Muscle of leg (tissue), 16 donors: ENCODE measurements at places on chromosomes 12 and 14. TPM values are rescaled to one million over a fixed set of nuclear protein-coding genes. Genes with fewer than 3 reads are reported as not detected.

DNA sequence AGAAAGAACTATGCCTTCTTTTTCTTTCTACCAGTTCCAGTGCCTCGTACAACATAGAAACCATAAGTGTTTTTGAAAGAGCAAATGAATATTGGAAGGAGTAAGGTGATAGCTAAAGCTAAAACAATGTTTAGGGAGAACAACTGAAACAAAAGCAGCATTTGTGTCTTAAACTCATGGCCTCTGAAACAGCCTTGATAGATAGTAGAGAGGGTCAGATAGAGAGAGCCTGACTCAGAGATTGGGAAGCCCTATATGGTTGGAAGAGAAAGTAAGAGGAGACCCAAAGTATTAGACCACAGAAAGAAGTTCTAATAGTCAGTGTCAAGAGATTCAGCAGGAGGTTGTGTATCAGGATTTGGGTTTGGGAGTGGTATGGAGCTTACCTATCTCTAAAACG is 79.6 kb upstream of the IFNG-AS1 start:
- no peak for DNase-seq

DNA sequence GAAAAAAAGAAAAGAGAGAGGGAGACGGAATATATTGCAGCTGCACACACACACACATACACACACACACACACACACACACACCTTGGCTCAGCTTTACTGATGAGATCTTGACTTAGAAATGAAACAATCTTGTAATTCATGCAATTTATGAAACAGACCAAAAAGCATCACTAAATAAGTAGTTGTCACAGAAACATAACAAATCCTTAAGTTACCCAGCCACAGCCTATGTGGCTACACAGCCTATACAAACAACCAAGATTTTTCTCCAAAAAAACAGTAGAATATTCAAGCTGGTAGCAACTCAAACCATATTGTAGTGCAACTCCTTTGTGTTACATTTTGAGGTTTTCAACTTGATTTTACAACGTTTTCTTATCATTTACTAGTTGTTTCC is 37.9 kb upstream of the GNG2 start:
- no peak for DNase-seq

DNA sequence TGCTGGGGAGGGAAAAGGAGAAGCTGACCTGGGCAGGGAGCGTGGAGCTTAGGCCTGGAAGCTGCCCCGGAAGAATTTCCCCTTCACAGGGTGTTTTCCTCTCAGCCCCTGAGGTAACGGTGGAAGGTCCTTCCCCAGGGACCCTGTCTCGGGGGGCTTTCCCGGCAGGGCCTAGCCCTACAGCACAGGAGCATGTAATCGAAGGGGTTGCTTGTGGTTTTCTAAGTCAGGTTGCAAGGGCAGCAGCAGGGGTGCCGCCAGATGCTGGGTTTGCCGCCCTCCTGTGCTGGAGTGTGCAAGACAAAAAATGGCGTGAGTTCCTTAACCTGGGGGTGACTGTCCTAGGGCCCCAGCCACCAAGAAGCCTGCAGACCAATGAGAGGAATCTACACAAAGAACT is 1.6 kb upstream of the KRT74 start:
- no peak for DNase-seq

GRCh38 chr14:99619835-99620834 is 16.1 kb upstream of the CCDC85C start:
- peak; percentile 71 for DNase-seq

- DNase-seq = no peak
Observed at GRCh38 chr12:117352206-117352605, 9.2 kb downstream of the NOS1 start.

GRCh38 chr12:43758247-43758727 is 303 bp downstream of the PUS7L start:
- DNase-seq = no peak

- no peak for DNase-seq
Observed at GRCh38 chr12:47891356-47891755, 13.4 kb downstream of the VDR start.

GRCh38 chr14:100199240-100199860 is 39.6 kb upstream of the YY1 start:
- DNase-seq = no peak

GRCh38 chr12:50524621-50525020 is 19.8 kb downstream of the DIP2B start:
- DNase-seq = no peak

DNA sequence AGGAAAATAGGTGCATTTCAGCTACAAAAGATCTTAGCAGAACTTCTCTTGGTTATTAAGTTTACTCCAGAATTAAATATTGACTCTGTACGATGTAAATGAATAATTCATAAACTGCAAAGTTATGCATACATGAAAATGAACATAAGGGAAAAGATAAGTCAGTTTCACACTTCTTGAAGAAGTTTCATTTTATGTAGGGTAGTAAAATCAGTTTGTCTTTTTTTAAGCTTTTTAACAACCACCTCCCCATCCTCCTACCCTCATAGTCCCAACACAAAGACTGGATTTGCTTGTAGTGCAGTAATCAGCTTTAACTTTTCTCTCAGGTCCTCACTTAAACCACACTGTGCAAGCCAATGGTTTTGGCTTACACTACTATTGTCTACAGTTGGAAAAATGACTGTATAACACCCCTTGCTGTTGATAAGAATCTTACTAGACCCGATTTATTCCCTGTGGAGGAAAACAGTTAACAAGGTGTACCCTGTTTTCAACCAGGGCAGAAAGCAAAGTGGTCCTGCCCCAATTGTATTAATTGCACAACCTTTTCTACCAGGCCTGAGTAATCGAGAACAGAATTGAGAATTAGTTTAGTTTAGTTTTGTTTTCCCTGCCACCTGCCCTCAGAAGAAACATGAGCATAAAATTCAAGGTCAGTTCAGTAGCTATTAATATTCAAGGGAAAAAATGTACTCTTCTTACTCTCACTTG is 44.1 kb downstream of the NIN start:
- DNase-seq = no peak

GRCh38 chr12:13599176-13599575 is 382.2 kb downstream of the GRIN2B start:
- peak; percentile 64 for DNase-seq

DNA sequence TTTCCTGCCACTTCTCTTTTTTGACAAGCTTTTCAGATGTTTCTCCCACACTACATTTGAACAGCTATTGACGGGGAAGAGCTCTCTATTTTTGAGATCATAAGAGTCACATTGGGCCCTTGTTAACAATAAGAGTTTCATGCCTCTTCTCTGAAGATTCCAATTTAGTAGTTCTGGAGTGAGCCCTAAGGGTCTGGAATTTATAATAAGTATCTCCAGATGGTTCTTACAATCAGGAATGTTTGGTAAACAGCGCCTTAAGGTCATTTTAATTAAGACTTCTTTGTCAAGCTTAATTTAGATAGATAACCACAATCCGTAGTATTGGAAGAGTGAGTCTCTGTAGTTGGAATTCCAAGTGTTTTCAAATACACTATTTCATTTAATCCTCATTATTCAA is 60.6 kb upstream of the HECTD1 start:
- DNase-seq = no peak

The PTPRR gene
- total RNA-seq = 2.0 TPM

The NYNRIN gene
- 16.5 TPM for total RNA-seq

The VRTN gene
- total RNA-seq = not detected

The BDKRB1 gene
- total RNA-seq = 0.53 TPM

The ADCY4 gene
- 7.0 TPM for total RNA-seq

The GPHN gene
- total RNA-seq = 15.9 TPM

The SLC7A7 gene
- 15.8 TPM for total RNA-seq

The SMIM41 gene
- total RNA-seq = 0.13 TPM

The NGB gene
- total RNA-seq = not detected

The GPR84 gene
- not detected for total RNA-seq
